ENCODE measurements at places on chromosomes 13 and 19.

DNA sequence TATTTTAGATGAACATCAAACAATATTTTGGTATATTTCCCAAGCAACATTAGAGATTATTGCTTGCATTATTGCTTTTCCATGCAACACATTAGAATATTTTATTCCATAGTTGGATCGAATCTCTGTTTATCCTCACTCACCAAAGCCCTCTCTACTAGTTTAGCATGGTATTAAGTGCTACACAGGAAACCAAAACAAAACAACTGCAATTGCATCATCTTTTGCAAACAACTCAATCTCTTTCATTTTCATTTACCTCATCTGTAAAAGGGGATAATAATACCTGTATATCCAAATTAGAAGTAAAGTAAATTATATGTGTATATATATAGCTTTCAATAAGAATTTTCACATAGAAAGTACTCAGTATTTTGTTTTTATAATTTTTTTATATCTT lies 147.8 kb upstream of the PCDH9 start:
- no peak for DNase-seq

- no peak for DNase-seq
These were observed 16.5 kb upstream of the C13orf46 start for GRCh38 chr13:113990321-113990837.

DNA sequence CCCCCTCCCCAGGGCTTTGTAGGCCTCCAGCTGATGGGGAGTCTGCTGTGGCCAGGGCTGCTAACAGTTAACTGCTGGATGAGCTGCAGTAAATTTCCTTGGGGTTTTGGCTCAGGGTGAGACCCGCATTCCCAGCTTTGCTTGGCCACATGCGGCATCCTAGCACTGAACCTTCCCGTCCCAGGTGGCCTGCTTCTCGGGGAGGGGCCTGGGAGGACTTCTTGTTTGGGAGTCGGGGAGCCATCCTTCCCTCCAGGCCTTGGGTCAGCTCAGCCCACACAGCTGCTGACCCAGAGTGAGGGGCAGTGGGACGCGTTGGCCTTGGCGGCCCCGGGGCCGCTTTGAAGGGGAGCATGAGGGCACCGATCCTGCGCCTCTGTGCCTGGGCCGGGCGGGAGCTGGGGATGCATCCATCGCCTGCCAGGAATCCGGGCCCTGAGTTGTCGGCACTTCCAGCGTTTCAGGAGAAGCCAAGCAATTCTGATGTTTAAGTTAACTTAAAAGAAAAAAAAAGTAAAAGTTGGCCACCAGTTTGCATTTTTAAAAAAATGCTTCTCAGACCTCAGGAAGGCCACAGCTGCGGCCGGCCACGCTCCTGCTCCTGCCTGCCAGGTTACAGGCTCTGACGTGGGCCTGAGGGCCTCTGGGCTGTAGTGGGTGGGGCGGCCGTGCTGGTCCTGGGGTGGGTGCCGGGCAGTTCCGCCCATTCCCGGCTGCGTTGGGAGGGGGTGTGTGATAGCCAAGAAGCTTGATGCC lies 27.7 kb downstream of the CRTC1 start:
- no peak for DNase-seq

DNA sequence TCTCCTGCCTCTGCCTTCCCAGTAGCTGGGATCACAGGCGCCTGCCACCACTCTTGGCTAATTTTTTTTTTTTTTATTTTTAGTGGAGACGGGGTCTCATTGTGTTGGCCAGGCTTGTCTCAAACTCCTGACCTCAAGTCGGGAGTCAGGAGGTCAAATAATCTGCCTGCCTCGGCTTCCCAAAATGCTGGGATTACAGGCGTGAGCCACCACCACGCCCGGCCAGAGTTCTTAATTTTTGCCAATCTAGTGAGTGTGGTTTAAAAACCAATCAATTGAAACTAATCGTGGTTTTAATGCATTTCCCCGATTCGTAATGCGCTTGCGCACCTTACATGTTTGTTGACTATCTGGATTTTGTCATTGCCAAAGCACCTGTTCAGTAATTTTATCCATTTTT lies 37.0 kb downstream of the SKA3 start:
- peak; percentile 68 for DNase-seq

DNA sequence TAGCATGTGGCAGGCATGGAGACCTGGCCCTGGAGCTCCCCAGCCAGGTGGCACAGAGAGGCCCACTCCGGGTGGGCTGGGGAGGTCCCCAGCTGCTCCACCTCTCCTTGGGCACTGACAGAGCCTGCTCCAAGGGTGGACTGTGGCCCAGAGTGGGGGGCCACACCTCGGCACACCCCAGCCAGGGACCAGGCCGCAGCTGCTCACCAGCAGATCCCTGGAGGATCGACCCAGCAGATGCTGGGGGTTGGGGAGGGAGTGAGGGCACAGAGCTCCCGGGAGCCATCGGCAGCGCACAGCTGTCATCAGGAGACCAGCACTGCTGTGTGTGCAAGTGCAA lies 72.0 kb upstream of the KCTD15 start:
- no peak for DNase-seq

DNA sequence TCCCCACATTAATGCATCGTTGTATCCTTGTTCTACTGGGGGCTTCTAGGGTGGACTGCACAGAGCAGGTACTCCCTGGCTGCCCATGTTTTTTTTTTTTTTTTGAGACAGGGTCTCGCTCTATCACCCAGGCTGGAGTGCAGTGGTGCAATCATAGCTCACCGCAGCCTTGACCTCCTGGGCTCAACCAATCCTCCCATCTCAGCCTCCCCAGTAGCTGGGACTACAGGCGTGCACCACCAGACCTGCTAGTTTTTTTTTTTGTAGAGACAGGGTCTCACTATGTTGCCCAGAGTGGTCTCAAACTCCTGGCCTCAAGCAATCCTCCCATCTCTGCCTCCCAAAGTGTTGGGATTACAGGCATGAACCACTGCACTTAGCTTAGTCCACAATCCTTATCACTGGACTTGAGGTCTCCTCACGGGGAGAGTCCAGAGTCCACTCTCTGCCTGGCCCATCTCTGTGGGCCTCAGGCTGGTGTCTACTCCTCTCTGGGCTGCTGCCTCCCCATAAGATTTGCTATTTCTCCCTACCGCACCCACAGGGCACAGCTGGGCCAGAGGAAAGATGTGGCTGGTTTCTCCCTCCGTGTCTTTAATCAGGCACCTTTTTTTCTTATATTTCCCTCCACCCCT lies 50.4 kb upstream of the CYP4F8 start:
- DNase-seq = no peak

- DNase-seq = no peak
These were observed 614.5 kb downstream of the TBC1D4 start for GRCh38 chr13:74867460-74867859.

GRCh38 chr19:1826557-1827521 lies 14.8 kb upstream of the ATP8B3 start:
- no peak for DNase-seq

DNA sequence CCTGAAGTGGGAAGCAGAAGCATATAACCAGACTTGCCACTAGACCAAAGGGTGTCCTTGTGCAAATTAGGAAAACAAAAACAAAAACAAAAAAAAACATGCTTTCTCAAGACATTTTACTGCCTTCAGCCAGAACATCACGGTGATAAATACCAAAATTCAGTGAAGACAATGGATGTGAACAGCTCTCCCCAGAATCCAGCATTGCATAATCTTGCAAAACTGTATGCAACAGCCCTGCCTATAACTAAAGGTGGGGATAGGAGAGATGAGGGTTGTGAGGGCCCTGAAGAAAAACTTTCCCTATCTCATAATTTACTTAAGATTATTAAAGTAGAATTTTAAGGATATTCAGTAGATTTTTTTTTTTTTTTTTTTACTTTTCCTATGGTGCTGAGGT lies 24.9 kb upstream of the NDFIP2 start:
- DNase-seq = no peak

- DNase-seq = no peak
These were observed 2.7 kb upstream of the GNA15 start for GRCh38 chr19:3132971-3133792.

- DNase-seq = no peak
These were observed 3.3 kb upstream of the KCNC3 start for GRCh38 chr19:50332244-50333038.

DNA sequence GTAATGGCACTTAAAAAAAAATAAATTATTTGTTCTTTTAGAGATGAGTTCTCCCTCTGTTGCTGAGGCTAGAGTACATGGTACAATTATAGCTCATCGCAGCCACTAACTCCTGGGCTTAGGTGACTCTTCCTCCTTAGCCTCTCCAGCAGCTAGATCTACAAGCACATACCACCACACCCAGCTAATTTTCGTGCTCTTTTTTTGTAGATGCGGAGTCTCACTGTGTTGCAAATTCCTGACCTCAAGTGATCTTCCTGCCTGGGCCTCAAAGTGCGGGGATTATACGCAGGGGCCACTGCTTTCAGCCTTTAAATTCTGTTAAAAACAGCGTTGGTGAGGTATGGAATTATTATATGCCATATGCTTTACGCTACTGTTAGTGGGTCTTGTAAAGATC lies 2034.0 kb downstream of the OLFM4 start:
- DNase-seq = no peak

- DNase-seq = no peak
These were observed 1459.5 kb upstream of the PCDH20 start for GRCh38 chr13:62875118-62875640.

- no peak for DNase-seq
These were observed 315.4 kb downstream of the RBM26 start for GRCh38 chr13:79090552-79091124.

DNA sequence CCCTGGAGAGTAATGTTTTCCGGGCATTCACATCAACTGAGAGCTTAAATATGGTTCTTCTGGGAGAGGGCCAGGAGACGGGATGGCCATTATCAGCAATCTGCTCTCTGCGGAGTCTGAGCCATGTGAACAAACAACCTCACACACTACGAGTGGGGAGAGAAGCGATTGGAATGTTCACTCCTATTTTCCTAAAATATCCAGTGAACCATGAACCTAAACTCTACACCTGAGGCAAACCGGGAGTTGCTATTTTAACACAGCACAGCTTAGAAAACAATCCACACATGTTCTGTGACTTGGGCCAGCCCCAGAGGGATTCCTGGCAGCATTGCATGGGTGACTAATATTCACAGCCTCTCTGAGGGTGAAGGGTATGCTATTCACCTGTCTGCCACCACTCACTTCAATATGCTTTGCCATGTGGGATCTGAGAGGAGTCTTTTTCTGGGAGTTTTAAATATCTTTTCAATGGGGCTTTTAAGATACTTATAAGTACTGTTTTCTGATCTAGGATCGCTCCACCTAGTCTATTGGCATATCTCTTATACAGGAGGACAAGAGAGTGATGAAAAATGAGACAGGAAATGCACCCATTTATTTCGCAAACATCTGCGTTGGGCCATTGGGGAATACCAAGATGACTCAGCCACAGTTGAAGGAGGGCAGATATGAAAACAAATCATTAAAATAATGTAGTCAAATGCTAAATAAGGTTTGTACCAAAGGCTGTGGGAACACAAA lies 72.6 kb upstream of the SERP2 start:
- DNase-seq = no peak

- DNase-seq = no peak
These were observed 577.3 kb downstream of the LMO7 start for GRCh38 chr13:76213423-76213904.

- DNase-seq = no peak
These were observed 423.2 kb downstream of the KLF5 start for GRCh38 chr13:73481886-73482445.

DNA sequence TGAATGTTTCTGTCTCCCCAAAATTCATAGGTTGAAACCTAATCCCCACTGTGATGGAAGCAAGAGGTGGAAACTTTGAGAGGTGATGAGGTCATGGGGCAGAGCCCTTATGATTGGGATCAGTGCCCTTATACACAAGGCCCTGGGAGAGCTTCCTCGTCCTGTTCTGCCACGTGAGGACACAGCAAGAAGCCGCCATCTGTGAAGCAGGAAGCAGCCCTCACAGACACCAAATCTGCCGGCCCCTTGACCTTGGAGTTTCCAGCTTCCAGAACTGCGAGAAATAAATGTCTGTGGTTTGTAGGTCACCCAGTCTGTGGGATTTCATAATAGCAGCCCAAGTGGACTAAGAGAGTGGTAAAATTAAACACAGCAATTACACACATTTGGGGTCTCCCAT lies 737.4 kb downstream of the UQCRFS1 start:
- no peak for DNase-seq

DNA sequence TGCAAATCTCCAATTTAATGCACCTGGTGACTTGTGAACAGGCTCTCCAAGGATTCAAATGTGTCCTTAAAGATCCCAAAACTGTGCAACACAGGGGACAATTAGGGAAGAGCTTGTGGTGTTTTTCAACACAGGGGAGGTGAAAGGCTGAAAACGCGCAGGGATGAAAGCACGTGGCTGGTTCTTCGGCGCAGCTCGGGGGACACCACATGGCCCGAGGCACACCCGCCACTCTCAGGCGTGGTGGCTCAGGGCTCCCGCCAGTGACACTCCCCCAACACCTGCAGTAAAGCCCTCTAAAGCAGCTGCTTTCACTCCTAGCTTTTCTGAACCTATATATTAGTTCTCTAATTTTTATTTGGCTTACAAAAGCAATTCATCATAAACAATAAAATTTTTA lies 91.9 kb downstream of the SPACA7 start:
- no peak for DNase-seq

DNA sequence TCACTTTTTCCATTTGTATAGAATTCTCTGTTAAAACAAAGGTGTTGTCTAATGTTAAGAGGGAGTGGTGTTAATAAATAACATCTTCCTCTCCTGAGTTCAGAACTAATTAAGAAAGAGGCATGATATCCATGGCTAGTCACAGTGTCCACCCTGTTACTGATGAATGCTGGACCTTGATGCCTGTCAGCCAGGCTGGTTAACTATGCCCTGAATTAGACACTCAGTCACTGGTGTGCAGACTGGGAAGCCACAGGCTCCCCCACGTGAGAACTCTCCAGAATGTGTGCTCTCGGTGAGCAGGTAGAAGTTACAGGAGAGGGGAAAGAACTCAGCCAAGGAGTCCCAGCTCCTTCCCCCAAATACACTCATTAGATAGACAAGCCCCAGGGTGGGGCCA lies 56.1 kb upstream of the RNF113B start:
- DNase-seq = no peak

- DNase-seq = no peak
These were observed 3.1 kb downstream of the F10 start for GRCh38 chr13:113125506-113126264.

DNA sequence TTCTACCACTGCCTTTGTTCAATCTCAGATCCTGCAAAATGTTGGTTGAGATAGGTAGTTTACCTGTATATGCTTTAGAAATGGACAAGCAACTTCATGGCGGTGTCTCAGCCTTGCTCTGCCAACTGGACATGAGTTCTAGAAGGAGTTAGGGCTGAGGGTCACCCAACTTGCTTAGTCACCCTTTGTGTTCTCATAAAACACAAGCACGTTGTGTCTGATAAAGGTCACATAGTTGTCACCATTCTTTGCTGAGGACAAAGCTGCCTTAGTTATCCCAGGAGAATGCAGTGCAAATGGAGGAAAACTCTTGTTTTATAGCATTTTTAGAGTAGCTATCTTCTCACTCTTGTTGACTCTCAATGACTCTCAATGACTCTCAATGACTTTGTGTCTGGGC lies 218.4 kb upstream of the TMTC4 start:
- DNase-seq = no peak

DNA sequence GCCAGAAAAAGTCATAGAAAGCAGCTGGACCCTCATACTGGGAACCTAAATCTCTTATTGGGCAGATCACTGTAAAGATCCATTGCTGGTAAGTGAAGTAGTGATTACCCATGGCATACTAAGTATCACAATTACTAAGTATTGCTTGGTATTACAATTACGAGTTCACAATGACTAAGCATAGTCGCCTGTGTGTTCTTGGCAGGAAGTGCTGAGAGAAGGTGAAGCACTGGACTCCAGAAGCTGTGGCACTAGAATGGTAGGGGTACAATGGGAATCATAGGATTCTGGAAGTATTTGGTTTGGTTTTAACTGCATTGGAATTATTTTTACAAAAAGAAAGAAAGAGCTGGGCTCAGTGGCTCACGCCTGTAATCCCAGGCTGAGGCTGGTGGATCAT lies 20.3 kb downstream of the LGALS16 start:
- peak; percentile 53 for DNase-seq
